ENCODE measurements at places on chromosomes 1 and 21.

GRCh38 chr1:57800376-57800775 lies 376.5 kb upstream of the DAB1 start:
- DNase-seq, result no peak

GRCh38 chr1:157382351-157382750 lies 170.0 kb downstream of the FCRL5 start:
- DNase-seq, result no peak

GRCh38 chr1:213984387-213985208 lies 3.2 kb upstream of the PROX1 start:
- no peak for DNase-seq

DNA sequence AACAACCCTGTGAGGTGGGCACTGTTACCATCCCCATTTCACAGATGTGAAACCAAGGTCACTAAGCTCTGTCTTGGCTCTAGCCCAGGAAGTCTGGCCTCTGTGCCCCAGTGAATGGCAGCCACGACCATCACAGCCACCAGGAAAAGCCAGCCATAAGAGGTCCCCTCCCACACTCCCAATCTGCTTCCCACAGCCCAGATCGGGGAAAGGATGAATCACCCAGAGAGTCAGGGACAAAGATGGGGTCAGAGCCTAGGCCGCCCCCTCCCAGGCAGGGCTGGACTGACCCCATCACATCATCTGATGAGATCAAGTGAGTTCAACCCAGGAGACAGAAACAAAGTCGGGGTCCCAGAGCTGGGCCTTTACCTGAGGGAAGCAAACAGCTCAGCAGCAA lies 22.9 kb upstream of the COL16A1 start:
- no peak for DNase-seq

- DNase-seq, result no peak
Measured at GRCh38 chr1:78081980-78082860, 36.5 kb downstream of the GIPC2 start.

- no peak for DNase-seq
Measured at GRCh38 chr1:44723496-44724295, 7.3 kb downstream of the RNU5D-1 start.

DNA sequence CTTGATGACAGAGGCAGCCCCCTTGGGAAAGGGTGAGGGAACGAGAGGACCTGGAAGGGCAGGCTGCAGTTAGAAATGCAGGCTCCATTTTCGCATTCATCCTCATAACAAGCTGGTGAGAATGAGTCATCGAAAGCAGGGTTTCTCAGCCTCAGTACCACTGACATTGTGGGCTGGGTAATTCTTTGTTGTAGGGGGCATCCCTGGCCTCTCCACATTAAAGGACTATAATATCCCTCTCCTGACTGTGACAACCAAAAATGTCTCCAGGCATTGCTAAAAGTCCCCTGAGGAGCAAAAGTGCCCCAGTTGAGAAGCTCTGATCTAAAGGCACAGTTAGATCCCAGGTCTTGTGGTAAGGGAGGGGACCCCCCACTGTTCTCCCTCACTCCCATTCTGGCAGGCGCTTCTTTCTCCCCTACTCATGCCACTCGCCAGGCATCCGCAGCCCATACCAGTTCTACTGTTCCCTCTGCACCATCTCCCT lies 20.4 kb downstream of the KCNN3 start:
- no peak for DNase-seq

- no peak for DNase-seq
Measured at GRCh38 chr1:14804626-14805025, 206.1 kb downstream of the KAZN start.

DNA sequence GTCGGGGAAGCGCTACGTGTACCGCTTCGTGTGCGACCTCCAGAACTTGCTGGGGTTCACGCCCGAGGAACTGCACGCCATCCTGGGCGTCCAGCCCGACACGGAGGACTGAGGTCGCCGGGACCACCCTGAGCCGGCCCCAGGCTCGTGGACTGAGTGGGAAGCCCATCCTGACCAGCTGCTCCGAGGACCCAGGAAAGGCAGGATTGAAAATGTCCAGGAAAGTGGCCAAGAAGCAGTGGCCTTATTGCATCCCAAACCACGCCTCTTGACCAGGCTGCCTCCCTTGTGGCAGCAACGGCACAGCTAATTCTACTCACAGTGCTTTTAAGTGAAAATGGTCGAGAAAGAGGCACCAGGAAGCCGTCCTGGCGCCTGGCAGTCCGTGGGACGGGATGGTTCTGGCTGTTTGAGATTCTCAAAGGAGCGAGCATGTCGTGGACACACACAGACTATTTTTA lies 17.1 kb downstream of the ETS2 start:
- no peak for DNase-seq

DNA sequence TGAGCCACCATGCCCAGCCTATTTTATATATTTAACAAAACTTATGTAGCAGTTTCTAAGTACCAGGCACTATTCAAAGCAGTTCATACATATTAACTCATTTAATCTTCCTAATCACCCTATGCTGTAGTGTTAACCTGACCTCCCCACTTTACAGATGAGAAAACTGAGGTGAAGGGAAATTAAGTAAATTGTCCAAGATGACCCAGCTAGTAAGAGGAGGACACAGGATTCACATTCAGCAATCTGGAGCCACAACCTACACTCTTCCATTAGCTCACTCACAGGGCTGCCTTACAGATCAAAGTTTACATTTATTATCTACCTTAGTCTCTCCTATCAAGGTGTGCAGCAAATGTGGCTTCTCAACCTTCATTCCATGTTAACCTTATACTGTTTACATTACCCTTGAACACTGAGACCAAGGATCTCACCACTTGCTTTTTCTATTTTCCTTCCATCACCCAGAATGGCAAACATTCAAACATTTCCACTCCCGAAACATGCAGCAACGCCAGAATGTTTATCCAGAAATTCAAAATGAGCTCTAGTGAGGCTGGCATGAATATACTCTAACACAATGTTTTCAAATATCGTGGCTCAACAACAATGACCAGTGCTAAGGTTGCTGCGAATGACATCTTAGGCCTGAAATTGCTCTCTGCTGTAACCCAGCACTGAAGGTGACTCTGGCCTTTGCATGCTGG lies 24.5 kb downstream of the HIVEP3 start:
- no peak for DNase-seq

GRCh38 chr1:201545851-201546492 lies 7.0 kb downstream of the NAV1 start:
- no peak for DNase-seq
